IMR-90 (cell line): ENCODE measurements at places on chromosomes 7 and 10. TPM values are rescaled to one million over a fixed set of nuclear protein-coding genes. Genes with fewer than 3 reads are reported as not detected.

ANKIB1 gene
- 33.9 and 39.4 TPM in 2 replicates for total RNA-seq

VSTM4 gene
- 2.5 and 2.9 TPM in 2 replicates for total RNA-seq

EBF3 gene
- total RNA-seq, result 0.36 and 0.56 TPM in 2 replicates

PPP1R17 gene
- not detected in 2 replicates for total RNA-seq

PLA2G12B gene
- not detected in 2 replicates for total RNA-seq
